ENCODE measurements at places on chromosomes 3 and 15. TPM values are rescaled to one million over a fixed set of nuclear protein-coding genes. Genes with fewer than 3 reads are reported as not detected.

DNA sequence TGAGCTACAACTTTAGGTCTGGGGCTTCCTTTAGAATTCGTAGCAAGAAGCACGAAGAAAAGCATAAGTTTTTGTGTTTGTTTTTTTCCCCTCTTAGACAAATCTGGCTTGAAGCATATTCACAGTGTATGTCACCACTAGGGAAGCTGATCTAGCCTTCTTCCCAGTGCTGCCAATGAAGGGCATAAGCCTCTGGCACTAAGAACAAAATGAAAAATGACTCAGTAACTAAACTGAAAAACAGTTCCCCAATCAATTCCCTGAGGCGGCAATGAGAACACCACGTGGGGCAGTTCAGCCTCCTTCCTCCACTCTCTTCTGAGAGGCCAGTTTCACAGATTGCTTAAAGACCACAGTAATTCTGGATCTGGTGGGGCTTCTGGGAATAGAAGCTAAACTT lies 338.1 kb downstream of the GAP43 start:
- no peak for DNase-seq

DNA sequence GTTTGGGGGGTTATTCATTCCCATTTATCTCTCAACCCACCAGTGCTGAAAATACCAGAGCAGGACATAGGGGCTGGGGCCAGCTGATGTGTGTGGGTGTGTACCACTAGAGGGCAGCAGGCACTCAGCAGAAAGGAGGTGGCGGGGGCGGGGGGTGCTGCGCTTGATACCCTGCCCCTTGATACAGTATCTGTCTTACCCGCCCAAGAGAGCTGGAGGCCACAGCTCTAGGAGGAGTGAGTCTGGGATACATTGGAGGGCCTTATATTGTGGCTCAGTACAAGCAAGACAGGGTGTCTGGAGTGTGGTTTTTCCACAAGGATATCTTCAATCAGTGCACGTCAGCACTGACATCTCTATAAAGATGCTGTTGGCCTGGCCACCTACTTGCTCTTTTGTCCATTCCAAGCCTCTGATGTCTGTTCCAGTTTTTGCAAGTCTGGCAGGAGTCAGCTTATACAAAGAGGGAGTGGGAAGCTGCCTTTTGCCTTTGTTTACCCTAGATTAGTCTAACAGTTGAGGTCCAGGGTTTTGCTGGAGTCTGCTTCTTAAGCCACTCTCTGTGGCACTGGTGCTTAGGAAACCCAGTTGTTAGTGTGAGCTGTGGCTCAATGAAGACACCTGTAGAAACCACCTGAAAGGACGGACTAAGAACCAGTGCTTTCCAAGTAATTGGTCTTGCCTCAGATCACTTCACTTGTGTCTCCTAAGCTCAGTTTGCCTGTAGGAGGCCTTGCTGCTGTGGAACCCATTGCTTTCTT lies 1.5 kb upstream of the RBM15B start:
- peak; percentile 80 for DNase-seq

DNA sequence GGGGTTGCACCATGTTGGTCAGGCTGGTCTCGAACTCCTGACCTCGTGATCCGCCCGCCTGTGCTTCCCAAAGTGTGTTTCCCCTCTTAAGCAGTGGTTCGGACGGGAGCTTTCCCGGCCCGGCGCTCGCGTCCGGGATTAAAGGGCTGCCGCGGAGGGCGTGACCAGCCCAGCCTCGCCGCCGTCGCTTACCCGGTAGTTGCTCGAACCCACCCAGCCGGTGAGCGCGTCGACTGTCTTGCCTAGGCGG lies 513 bp downstream of the CLASP2 start:
- DNase-seq: no peak

The FAIM gene
- 12.1 TPM for total RNA-seq

The RTP4 gene
- 3.1 TPM for total RNA-seq

DNA sequence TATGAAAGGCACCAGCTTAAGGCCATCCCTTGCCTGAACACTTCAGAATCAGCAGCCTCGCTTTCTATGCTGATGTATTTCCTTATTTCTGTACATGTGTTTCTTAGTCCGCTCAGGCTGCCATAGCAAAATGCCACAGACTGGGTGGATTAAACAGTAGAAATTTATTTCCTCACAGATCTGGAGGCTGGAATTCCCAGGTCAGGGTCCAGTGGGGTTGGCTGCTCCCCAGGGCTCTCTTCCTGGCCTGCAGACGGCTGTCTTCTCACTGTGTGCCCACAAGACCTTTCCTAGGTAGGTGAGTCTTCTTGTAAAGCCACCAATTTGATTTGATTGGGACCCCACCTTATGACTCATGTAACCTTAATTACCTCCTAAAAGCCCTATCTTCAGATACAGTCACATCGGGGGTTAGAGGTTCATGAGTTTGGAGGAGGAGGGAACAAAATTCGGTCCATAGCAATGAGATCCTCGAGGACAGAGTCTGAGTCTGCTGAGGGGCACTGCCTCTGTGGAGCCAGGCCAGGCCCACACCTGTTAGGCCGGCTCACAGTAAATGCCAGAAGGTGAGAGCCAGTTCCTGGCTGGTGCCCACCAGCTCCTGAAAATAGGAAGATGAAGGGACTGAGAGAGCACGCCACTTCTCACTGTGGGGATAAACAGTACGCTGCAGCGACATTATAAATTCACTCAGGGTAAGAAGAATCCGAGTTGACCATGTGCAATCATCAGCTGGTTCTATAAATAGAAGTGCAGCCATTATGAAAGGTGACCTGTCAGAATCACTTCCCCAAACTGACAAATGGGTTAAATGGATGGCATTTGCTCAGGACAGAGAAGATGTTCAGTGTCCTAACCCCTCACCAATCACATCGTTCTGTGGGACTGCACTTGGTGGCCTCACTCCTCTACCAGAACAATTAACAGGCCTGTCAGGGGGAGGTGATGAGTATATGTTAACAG lies 41.1 kb downstream of the CTXND1 start:
- DNase-seq: no peak

DNA sequence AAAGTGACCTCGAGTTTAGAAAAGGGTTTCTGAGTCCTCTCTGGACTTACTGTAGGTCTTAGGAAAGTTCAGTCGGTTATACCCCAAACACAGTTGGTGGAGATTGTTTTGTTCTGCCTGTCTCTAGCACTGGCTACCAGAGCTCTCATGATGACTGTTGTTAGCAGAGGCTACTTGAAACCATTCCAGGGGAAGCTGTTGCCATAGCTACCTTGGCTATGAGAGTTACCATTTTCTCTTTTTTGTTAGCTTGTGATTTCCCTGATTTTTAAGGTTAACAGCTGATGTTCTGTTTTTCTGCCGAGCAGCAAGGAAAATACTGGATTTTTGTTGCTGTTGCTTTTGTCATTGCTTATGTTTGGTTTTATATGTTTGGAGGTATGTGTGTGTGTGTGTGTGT lies 26.7 kb downstream of the ABHD2 start:
- peak; percentile 71 for DNase-seq

- DNase-seq: no peak
Measured at GRCh38 chr3:71330505-71330904, 253.0 kb downstream of the FOXP1 start.
